Renal cortical epithelial cell (primary cell): ENCODE measurements at places on chromosomes 1 and 21. TPM values are rescaled to one million over a fixed set of nuclear protein-coding genes. Genes with fewer than 3 reads are reported as not detected.

The IGSF9 gene
- not detected in 2 replicates for total RNA-seq

The CR1L gene
- total RNA-seq = not detected in 2 replicates

The HENMT1 gene
- 2.3 and 2.9 TPM in 2 replicates for total RNA-seq

The SORT1 gene
- 53.0 and 96.6 TPM in 2 replicates for total RNA-seq

The PLEKHN1 gene
- total RNA-seq = 2.4 and 2.6 TPM in 2 replicates

The CELA2B gene
- not detected in 2 replicates for total RNA-seq

The DMRTA2 gene
- total RNA-seq = 0.05 TPM in 1 of 2 replicates, not detected in the other

The GPR3 gene
- total RNA-seq = 0.25 TPM in 1 of 2 replicates, not detected in the other

The RABGAP1L gene
- 63.7 and 79.2 TPM in 2 replicates for total RNA-seq

The TADA1 gene
- 21.1 and 22.9 TPM in 2 replicates for total RNA-seq

The GUCA2A gene
- not detected in 2 replicates for total RNA-seq
